ENCODE measurements at places on chromosomes 4 and X.

GRCh38 chr4:141133146-141133998, at the start of gene RNF150:
RNF150 (minus strand) TSS chr4:141133469.
- peak; percentile 89 for DNase-seq

GRCh38 chrX:253451-254297, 27.5 kb upstream of the PLCXD1 start:
- DNase-seq = no peak

- no peak for DNase-seq
These were observed 2.2 kb downstream of the FUNDC2 start for GRCh38 chrX:155028877-155029291.

GRCh38 chr4:24885342-24885741, 27.5 kb downstream of the CCDC149 start:
- DNase-seq = no peak

- DNase-seq = no peak
These were observed 14.8 kb downstream of the SPINK2 start for GRCh38 chr4:56806666-56807065.

GRCh38 chr4:67892905-67893304, 9.1 kb upstream of the TMPRSS11D start:
- DNase-seq = peak; percentile 25

GRCh38 chr4:20137176-20137575, 114.5 kb upstream of the SLIT2 start:
- DNase-seq = no peak

DNA sequence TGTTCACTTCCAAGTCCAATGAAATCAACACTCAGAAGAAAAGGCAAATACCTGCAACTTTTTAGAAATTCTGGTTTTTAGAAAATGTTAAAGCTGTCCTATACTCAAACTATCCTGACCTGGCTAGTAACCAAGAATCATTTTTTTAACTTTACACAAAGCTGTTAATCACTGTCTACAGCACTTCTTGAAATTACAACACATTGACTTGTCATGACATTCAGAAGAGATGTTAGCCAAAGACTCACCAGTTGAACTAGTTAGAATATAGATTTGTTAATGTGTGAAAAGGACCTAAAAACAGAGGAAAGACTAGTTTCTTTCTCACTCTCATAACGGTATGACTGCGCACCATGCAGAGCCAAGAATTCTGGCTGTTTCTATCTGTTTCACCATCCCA, 98.8 kb downstream of the COX18 start:
- no peak for DNase-seq

GRCh38 chr4:76951672-76952010, 2.1 kb downstream of the SEPTIN11 start:
- no peak for DNase-seq

GRCh38 chr4:156261230-156261629, 307.6 kb upstream of the CTSO start:
- DNase-seq = no peak

- peak; percentile 48 for DNase-seq
These were observed 102.6 kb upstream of the PRKX start for GRCh38 chrX:3815896-3816664.

GRCh38 chr4:153750197-153750817, 9.5 kb downstream of the RNF175 start:
- DNase-seq = peak; percentile 90

DNA sequence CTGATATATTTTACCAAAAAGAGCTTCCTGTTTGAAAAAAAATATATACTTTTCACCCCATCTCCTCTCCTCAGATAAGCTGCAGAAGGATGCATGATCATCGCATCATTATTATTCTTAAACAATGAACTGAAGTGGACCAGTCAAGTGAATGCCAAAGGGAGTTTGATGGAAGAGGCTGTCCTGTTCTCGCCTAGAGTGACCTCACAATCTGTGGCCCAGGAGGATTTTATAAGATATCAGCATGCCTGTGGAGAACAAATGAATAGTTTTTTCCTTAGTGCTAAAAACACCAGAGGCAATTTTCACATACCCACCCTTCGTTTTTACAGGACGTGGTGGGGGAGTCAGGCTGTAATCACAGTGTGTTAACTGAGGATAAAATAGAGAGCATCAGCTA, 112.7 kb downstream of the USP46 start:
- no peak for DNase-seq

GRCh38 chr4:25100021-25100555, 60.2 kb downstream of the SEPSECS start:
- no peak for DNase-seq

GRCh38 chr4:116702949-116703348, 382.4 kb downstream of the TRAM1L1 start:
- DNase-seq = no peak

- no peak for DNase-seq
These were observed 52.6 kb downstream of the CASK start for GRCh38 chrX:41870719-41871151.
